ENCODE measurements at places on chromosomes 7 and 10. TPM values are rescaled to one million over a fixed set of nuclear protein-coding genes. Genes with fewer than 3 reads are reported as not detected.

DNA sequence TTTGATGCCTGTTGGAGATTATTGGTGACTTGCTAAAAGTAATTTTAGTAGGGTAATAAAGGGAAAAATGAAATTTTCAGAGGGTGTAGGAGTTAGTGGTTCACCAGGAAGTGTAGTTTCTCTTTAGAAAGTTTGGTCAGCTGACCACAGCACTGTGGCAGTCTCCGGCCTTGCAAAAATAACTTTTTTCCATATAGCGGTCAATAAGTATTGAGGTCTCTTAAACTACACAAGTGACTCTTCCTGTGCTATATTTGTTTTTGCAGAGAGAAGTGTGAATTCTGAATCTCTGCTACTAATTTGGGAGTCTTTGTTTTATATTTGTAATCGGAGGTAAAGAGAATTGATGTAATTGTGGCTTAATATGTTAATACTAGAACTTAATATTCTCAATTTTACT, 24.3 kb downstream of the PTPN12 start:
- no peak for DNase-seq

DNA sequence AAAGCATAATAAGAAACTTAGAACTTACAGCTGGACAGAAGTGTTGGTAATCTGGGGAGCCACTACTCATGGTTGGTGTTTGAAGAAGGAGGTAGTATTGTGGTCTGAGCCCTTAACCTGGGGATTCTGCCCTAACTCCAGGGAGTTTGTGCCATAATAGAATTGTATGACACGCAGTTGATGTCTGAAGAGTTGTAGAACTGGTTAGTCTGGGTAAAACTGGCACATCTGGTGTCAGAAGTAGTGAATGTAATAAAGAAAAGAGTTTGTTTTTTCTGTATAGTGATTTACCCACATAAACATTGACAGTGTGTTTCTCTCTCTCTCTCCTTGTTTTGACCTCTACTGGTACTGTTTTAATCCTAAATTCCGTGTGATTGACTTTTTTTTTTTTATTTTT, 448.1 kb upstream of the SEMA3D start:
- DNase-seq = no peak

The SPDYE5 gene
- not detected for total RNA-seq

DNA sequence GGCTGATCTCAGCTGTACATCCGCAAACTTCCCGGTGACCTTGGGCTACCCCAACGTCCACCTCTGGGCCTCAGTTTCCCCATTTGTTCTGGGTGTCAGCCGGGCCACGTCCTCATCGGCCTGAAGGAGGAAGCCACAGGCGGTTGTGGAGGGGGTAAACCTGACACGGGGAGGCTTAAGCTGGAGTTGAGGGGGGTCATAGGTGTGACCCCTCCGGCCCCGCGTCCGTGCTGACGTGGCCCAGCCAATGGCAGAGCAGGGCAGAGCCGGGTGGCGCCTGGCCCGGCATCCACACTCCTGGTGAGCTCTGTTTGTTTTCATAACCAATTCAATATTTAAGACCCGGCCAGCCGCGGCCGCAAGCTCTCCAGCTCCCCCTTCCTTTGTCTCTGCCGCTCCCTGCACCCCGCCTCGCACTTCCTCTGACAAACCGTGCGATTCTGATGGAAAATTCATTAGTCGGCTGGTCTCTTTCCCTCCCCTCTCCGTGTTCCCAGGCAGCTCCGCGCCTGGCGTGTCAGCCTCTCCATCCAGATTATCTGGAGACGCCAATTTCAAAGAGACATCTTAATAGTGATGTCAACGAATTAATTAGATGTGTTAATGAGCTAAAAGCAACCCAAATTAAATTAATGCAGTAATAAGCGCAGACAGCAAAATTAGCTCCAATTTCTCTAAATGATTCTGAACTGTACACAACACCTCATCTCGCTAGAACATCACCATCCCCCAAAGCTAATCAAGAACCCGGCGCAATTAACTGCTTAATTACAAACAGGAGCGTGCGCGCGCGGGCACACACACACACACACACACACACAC, 55.4 kb downstream of the MICALL2 start:
- DNase-seq = peak; percentile 66

The SLC29A4 gene
- total RNA-seq = 7.3 TPM

GRCh38 chr7:2309889-2310331, 4.3 kb downstream of the SNX8 start:
- DNase-seq = peak; percentile 87

DNA sequence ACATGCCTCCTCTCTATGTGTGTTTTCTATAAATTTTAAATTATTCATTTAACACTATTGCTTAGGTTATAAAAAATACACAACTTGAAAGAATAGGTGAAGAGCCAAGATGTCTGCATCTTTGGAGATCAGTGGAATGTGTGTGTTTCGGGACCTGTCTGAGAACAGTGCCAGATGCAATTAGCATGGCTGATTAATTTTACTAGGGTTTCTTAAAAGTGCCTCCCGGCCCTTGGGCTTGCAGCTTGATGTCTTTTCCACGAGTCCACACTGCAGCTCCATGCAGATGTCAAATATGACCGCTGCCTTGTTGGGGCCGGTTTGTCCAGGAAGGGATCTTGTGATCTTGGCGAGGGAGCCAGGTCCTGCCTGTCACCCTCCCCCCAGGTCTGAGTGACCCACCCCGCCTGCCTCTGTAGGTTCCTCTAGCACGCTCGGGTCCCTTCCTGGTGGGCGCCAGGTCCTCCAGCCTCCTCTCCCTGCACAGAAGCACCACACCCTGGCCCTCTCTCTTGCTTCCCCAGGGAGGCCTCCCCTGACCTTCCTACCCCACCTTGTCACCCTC, 20.7 kb downstream of the LHPP start:
- DNase-seq = no peak

The NPSR1 gene
- total RNA-seq = not detected

- peak; percentile 73 for DNase-seq
Measured at GRCh38 chr7:66682350-66683093, 53.8 kb downstream of the KCTD7 start.

DNA sequence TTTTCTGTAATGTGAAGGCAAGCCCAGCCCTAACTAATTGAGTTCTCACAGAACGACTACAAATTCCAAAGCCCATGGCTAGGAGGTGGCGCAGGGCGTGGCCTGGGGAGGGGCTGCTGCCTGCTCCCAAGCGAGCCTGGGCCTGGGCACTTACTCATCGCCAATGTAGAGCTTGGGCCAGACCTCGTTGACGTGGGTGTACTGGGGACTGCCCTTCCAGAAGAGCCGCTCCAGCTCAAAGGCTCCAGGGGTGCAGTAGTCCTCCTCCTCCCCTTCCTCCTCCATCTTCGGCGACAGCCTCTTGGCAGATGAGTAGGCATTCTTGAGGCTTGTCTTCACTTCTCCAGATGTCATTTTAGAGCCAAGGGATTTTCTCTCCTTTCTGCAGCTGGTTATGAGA, 53.3 kb upstream of the SAMD8 start:
- DNase-seq = no peak

DNA sequence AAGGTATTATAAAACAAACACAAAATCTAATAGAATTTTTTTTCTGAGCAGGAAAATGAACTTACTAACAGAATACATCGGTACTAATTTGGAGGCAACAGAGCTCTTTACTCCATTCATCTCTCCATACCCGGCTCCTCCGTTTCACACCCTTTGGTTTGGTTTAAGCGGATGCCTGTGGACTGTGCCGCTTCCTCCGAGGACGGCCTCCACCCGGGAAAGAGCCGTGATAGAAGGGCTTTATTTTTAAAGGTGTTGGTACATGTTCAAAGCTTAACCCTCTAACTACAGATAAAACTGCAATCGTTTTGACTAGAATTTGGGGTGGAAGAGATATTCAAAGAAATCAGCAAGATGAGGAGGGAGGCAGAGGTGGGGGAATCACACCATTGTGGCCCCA, 1.9 kb downstream of the VIPR2 start:
- DNase-seq = no peak

DNA sequence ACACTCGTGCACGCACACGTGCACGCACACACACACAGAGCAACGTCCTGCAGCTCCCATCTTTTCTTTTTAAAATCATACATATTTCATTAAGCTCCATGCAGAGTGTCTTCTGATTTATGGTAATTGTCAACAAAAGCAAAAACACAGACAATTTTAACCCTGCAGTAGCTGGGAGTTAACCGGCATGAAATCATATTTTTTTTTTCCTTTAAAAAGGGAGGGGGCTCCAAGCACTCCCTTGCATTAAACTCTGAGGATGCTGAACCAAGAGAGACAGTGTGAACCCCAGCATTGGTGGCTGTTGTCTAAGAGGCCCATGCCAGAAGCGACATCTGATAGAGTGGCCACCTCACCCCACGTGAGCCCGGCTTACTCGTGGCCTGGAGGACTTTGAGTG, 542.6 kb downstream of the DNAJB6 start:
- DNase-seq = no peak

The CCNY gene
- 46.7 TPM for total RNA-seq

The RAPGEF5 gene
- total RNA-seq = 4.6 TPM

DNA sequence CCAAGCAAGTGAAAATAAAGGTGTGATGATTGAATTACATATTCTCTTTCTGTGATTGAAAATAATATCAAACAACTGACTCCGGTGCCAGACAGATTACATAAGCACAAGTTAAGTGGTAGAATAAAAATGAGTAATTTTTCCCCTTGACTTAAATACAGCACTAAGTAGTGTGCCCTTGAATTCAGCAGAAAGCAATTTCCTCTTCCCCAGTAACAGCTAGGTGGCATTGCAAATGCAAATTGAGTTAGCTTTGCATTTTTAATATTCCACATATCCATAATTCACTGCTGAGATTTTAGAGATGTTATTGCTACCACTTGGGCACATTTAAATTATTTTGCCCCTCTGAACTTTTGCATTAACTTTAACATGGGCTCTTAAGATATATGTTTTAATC, 89.8 kb upstream of the NPVF start:
- DNase-seq = no peak

The C10orf95 gene
- total RNA-seq = not detected

The SCART1 gene
- 0.49 TPM for total RNA-seq

- no peak for DNase-seq
Measured at GRCh38 chr7:147096629-147097028, 980.0 kb downstream of the CNTNAP2 start.

DNA sequence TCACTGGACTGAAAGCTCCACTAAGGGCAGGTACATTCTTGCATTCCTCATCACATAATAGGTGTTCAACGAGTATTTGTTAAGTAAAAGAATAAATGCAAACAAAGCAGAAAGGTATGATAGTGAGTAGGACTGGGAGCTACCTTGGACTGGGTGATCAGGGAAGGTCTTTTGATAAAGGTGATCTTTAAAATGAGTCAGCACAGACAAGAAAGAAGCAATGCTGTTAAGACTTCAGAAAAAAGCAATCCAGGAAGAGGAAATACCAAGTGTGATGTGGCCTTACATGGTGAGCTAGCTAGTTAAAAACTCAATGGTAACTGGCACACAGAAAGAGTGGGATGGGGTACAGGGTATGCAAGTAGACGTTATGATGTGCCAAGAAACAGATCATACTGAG, 40.1 kb downstream of the TSPAN12 start:
- DNase-seq = no peak

DNA sequence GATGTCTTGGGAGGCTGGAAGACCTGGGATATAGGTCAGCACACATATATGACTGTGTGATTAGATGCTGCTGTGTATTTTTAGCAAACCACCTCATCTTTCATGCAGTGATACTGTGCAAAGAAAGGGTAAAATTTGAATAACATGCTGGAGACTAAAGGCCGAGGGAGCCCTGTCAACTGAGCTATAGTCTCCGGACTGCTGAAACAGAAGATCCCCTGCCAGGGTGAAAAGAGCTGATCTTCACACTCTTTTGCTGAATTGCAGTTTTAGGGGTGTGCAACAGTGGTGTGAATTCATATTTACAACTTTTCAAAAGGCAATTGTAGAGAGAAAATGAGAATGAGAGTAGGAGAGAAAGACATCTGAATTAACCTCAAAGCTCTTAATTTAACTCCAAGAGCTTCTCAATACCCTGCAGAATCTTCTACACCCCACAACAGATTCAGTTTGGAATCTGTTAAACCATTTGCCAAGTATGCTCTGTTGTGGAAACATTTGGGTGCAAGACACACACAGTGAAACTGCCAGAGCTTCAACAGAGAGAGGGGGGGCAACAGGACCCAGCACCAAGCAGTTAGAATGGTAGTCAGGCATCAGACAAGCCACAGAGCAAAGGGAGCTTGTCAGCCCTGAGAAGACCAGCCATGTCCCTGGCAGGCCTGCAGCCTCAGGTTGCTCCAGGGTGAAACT, 190.1 kb upstream of the STK17A start:
- DNase-seq = no peak

The CPA4 gene
- not detected for total RNA-seq

The PRR15 gene
- total RNA-seq = 0.77 TPM
